ENCODE measurements at places on chromosomes 7 and 10.

GRCh38 chr10:6721964-6722615 is 142.0 kb upstream of the PRKCQ start:
- DNase-seq = no peak

GRCh38 chr7:109386959-109387358 is 817.3 kb downstream of the DNAJB9 start:
- no peak for DNase-seq

DNA sequence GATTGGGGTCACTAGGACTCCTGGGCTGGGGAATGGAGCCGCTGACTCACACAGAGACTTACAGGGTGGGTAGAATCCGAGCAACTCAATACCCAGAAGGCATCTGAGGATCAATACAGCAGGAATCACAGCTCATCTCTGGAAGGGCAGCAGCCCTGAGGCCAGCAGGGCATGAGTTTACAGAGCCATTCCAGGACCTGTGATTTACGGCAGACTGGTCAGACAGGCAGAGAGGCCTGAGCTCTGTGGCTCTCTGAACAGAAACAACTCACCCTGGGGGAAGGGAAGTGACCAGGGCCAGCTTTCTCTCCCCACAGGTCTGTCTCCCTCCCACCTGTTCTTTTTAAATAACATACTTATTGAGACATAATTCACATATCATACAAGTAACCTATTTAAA is 88.2 kb upstream of the CXCL12 start:
- DNase-seq = no peak

GRCh38 chr7:157401567-157402387 is 65.0 kb downstream of the DNAJB6 start:
- DNase-seq = no peak

- no peak for DNase-seq
These were observed 93.0 kb downstream of the LYZL2 start for GRCh38 chr10:30536578-30536977.

- no peak for DNase-seq
These were observed 20.3 kb downstream of the KLF6 start for GRCh38 chr10:3764626-3765112.

DNA sequence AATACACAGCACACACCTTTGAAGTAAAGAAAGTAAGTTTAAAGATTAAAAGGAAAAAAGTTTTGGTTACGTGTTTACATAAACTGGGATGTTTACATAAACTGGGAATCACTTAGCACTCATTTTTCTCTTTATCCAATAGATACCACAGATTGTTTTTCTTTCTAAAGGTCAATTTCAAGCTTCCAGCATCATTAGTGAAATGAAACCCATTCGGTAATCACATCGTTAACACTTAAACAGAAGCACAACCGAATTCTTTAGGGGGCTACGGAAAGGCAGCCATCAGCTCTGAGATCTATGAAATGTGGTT is 1.1 kb downstream of the ODAD2 start:
- DNase-seq = no peak

GRCh38 chr7:66140924-66141323 is 26.3 kb downstream of the CRCP start:
- no peak for DNase-seq

DNA sequence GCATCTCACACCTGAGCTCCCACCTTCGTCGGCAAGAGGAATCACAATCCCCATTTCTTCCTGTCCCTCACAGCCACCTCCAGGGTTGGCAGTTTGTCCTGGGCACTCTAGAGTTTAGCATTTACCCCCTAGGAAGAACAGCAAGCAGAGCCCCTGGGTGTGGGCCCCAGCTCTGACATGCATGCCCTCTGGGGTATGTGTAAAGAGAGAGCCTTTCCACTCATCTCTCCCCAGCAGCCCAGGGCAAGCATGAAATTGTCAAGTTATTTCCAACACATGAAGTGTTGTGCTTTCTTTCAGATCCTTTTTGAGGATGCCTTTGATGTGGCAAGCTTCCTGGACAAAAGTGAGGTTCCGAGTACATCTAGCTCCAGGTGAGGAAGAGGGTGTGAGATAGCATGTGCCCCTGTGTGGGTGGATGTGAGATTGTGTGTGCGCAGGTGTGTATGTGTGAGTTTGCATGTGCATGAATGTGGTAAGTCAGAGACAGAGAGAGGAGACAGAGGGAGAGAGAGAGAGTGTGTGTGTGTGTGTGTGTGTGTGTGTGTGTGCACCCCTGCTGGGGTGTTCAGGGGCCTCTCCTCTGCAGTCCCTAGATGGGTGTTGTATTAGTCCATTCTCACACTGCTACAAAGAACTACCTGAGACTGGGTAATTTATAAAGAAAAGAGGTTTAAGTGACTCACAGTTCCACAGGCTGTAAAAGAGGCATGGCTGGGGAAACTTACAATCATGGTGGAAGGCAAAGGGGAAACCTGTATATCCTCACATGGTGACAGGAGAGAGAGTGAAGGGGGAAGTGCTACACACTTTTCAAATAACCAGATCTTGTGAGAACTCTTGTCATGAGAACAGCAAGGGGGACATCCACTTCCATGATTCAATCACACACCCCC is 18.1 kb downstream of the STRA8 start:
- no peak for DNase-seq

GRCh38 chr7:18087687-18088078 is 60.0 kb upstream of the PRPS1L1 start:
- DNase-seq = no peak

GRCh38 chr7:25259487-25260243 is 31.4 kb upstream of the NPVF start:
- peak; percentile 55 for DNase-seq

DNA sequence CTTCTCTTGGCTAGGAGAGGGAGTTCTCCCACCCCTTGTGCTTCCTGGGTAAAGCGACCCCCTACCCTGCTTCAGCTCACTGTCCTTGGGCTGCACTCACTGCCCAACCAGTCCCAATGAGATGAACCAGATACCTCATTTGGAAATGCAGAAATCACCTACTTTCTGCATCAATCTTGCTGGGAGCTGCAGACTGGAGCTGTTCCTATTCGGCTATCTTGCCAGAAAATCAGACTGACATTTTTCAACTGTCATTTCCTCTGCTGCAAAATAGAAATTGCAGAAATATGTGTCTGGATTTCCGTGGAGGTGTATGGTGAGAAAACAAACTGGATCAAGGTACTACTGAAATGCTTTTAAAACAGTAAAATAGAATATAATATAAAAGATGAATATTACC is 43.0 kb upstream of the CYP2C18 start:
- no peak for DNase-seq

- no peak for DNase-seq
These were observed 212.2 kb downstream of the MGMT start for GRCh38 chr10:129679207-129679606.

GRCh38 chr7:73437621-73438416 is 4.2 kb downstream of the FZD9 start:
- no peak for DNase-seq

DNA sequence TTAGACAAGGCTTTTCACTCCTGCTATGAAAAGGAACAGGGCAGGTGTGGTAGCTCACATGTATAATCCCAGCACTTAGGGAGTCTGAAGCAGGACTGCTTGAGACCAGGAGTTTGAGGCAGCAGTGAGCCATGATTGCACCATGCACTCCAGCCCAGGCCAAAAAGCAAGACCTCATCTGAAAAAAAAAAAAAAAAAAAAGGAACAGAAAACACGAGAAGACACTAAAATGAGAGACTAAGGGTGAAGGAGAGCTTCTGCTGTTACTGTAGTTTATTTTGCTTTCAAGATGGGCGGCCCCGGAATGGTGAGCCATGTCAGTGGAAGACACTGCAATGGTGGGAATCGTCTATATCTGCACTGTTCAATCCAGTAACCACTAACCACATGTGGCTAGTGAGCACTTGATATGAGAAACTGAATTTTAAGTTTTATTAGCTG is 9.9 kb downstream of the PIP4K2A start:
- no peak for DNase-seq

DNA sequence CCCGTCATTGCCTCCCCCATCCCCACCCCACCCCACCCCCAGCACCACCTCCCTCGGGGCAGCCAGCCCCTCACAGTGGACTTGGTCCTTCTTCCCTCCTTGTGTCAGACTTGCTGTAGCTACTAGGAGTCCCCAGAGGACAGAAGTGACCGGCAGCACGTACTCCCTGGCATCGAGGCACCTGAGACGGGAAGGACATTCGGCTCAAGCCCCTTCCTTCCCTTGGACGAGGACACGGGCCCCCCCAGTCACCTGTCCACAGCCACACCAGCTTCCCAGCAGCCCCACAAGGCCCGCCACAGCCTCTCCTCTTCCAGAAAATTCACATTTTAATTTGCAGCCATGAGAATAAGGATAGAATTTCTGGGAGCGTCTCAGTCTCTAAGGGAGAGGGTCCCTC is 267.8 kb upstream of the SHH start:
- DNase-seq = no peak

DNA sequence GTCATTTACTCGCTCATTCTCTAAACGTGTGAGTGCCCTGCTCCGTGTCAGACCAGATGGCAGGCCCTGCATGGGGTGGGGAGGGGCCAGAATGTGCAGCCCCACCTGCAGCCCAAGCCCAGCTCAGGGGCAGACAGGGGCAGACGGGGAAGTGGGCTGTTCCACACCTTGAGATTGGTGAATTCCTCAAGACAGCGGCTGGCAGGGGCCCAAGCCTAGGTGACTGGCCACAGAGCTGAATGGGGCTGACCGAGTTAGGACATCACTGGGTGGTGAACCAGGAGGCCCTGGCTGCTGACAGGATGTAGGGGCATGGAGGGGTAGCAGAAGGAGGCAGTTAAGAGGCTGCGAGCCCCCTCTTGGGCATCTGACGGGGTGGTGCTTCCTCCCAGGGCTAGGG is 79.1 kb downstream of the MGMT start:
- DNase-seq = no peak

GRCh38 chr7:83849131-83849530 is 200.2 kb upstream of the SEMA3E start:
- DNase-seq = no peak

DNA sequence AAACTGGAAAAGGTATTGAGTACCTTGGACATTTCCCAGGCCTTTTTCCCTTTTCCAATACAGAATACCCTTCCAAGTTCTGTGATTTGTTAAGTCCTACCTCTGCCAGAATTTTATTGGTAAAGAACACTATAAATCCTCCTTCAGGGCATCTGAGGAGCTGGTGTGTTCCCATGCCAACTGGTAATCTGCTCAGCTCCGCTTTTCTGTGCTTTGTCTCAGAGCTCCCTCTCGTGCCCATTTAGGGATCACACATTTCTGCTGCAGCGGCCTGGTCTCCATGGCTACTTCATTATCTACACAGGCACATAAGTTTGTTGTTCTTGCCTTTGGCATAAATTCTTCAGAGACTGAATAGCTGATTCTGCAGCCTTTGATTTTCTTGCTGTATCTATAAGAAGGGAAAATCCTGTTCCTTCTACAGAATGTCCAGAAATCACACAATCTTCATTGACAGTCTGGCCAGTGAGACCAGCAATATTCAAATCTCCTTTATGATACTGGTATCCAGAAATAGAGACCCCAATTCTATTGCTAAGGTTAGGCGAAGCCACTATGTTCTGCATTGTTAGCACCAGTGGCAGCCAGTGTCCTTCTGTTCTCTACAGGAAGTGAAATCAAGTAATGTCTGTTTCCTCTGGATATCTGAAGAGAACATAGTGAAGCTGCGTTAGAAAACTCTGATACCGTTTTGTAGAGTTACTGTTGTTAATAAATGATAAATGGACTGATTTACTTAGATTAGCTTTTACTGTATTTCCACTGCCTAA is 51.9 kb downstream of the DENND11 start:
- DNase-seq = no peak

- no peak for DNase-seq
These were observed 14.3 kb downstream of the STRA8 start for GRCh38 chr7:135247746-135248471.

DNA sequence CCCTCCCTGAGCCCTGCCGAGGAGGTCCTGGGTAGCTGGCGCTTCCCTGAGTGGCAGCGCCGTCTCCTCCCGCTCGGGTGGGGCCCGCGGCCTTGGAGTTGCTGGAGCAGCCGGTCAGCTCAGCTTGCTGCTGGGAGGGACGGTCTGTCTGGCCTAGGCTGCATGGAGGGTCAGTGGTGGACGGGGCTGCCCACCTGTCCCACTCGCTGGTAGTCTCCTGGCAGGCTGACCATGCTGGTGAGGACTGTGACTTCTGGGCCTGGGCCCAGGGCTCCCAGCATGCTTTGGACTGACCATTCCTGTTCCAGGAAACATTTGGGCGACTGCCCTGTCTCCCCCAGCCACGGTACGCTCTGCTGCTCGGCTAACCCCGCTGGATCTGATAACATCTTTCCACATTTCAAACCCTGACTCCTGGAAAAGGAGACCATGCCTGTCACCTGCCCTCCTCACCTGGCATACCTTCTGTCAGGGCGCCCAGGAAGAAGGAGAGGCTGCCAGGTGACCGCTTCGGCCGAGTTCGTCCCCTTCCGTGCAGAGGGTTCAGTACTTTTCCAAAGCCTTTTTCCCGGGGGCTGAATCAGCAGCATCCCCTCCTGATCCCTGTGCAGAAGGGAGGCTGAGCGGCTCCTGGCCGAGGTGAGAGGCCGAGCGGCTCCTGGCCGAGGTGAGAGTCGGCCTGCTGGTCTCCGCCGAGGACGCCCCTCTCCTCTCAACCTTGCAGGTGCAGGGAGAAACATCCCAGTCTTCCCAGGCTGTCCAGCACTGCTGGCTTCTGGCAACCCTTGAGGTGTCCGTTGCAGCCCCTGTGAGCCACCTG is 43.4 kb downstream of the FAM20C start:
- no peak for DNase-seq

DNA sequence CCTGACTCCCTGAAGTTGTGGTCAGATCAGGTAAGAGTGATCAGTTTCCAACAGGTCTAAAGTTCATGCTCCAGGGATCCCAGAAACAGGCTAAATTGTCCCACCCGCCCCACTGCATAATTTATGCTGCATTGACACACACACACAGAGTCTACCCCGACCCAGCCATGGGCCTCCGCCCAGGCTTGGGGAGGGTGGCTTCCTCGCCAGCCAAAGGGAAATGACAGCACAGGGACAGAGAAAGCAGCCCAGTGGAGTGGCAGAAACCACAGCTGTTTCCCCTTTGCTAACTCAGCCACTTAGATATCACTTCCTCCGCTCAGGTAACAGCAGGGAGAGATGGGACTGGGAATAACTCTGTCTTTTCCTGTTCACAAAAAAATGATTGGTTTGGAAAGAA is 9.4 kb downstream of the SH3PXD2A start:
- no peak for DNase-seq

DNA sequence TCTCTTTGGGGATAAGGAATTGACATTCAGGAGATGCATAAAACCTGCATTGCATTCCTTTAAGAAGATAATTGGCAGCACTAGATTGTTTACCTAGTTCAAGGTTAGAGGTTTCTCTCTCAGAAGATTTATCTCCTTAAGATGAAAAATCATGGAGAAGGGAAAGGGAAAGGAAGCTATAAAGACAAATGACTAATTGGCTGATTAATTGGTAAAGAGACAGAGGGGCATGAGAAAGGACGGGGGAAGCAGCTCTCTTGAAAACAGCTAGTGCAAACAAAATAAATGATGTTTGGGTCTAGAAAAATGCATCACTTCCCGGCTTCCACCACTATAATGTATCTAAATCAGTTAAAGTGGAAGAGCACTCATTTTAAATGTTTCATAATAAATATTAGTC is 941.2 kb downstream of the XPNPEP1 start:
- DNase-seq = no peak

- no peak for DNase-seq
These were observed 398.3 kb downstream of the DPP6 start for GRCh38 chr7:154450451-154450850.

GRCh38 chr7:157839226-157839625 is 502.4 kb downstream of the DNAJB6 start:
- no peak for DNase-seq
